ENCODE measurements at places on chromosomes 7 and 10.

DNA sequence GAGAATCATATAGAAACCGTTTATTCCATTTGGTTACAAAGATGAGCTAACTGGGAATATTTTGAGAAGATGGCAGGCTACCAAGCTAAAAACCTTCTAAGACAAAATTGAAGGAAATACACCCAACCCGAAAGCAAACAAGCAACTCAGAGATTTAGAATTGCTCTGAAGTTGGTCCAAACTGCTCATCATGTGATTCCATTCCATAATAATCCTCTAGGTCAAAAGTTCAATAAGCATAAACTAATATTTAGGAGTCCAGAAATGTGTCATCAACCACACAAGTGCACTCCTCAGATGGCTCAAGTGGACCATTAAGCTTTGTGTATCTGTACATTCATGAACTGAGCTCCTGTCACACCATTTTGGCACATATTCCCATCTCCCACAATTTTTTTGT is 28.7 kb downstream of the DGKI start:
- DNase-seq = no peak

GRCh38 chr10:3897156-3897555 is 112.1 kb upstream of the KLF6 start:
- no peak for DNase-seq

DNA sequence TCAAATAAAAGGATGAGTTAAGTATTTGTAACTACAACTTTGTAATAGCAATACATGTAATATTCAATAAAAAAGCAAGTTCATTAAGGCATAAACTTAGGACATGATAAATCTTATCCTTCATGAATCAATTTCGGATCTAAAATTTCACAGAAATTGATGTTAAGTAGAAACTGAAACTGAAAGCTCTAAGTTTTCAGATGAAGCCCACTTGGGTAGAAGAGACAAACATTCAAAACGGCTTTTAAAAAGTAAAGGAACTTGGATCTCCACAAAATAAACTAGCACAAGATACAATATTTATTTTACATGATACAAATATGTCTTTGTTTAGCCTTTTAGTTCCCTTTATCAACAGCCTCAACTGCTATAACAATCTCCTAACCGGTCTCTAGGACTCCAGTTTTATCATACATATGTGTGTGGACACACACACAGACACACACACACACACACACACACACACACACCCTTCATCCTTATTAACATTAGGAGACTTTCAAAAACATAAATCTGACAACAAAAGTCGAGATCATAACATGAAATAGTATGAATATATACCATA is 83.7 kb downstream of the USP6NL start:
- no peak for DNase-seq

GRCh38 chr10:127698886-127699285 is 38.1 kb upstream of the FOXI2 start:
- DNase-seq = no peak

DNA sequence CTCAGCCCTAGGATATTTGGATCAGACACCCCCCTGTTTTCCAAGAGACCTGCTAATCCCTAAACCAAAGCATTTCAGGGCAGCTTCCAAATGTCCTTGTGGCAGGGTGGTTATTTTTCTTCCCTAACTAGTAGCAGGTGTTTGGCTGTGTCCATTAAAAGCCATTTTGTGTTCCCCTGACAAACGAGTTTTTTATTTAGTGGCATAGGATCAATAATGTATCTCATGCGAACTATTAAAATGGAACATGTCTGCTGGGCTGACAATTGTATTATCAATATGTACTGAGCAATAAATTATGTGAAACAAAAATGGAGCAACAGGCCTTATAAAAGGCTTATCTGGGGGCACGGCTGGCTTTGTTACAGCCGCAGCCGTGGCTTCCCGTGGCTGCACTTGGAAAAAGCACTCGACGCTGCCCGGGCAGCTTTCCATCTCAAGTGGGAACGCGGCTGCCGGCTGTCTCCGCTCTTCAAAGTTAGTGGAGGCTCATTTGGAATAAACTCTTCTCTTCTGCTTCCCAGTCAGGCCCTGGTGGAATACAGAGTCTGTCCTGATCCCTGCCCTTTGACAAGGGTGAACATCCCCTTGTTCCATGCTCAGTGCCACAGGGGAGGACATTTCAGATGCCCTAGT is 554.3 kb downstream of the TYW1 start:
- no peak for DNase-seq

DNA sequence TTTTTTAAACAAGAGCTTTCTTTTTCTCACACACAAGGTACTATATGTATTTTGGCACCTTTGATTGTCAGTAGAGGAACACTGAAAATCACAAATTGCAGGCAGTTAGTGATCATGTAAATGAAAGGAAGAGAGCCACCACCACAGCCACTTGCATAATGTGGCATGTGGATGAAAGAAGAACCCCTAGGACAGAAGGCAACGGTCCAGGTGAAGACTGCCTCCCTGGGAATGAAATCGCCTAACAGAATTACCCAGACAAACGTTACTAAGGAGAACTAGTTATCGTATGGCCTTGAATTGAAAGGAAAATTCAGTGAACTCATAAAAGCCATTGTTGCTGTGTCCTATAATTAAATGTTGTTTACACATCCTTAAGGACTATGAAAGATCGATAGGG is 41.2 kb upstream of the PTPRZ1 start:
- no peak for DNase-seq

GRCh38 chr10:34001087-34001580 is 666.7 kb upstream of the NRP1 start:
- no peak for DNase-seq

DNA sequence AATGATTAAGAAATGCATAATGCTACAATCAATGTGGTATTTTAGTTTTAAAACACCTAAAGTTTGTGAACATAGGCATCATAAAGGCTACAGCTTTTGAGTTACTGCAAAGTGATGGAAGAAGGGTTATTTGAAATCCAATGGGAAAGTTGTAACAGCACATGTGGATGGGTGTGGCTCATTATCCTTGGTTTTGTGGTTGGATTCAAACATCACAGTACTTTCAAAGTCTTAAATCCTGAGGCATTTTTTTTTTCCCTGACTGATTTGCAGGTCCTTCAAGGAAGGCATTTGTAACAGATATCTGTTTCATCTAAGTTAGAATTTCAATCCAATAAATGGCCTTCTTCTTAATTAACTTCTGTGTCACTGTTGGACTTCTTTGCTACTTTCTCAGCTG is 9.8 kb upstream of the SHTN1 start:
- no peak for DNase-seq

DNA sequence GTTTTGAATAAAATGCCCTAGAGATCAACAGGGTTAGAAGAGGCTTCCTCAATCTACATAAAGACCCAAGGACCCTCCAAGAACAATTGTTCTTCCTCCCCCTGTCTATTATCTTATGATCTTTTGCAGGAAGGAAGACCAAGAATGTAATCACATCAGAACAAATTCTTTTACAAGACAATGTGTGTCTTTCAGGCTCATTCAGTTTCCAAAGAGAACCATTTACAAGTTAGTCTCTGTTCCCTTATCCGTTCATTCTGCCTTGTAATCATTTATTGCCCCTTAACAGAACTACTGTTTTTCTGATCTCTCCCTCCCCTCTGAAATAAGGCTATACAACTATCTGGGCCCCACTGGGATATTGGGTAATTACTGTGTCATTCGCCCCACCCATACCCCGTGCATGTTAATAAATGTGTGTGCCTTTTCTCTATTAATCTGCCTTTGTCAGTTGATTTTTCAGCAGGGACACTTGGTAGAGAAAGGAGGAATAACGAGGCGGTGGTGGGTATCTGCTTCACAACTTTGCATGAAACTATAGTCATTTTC is 5.7 kb upstream of the MKRN1 start:
- no peak for DNase-seq

GRCh38 chr10:75261813-75262705 is 26.3 kb upstream of the COMTD1 start:
- no peak for DNase-seq

DNA sequence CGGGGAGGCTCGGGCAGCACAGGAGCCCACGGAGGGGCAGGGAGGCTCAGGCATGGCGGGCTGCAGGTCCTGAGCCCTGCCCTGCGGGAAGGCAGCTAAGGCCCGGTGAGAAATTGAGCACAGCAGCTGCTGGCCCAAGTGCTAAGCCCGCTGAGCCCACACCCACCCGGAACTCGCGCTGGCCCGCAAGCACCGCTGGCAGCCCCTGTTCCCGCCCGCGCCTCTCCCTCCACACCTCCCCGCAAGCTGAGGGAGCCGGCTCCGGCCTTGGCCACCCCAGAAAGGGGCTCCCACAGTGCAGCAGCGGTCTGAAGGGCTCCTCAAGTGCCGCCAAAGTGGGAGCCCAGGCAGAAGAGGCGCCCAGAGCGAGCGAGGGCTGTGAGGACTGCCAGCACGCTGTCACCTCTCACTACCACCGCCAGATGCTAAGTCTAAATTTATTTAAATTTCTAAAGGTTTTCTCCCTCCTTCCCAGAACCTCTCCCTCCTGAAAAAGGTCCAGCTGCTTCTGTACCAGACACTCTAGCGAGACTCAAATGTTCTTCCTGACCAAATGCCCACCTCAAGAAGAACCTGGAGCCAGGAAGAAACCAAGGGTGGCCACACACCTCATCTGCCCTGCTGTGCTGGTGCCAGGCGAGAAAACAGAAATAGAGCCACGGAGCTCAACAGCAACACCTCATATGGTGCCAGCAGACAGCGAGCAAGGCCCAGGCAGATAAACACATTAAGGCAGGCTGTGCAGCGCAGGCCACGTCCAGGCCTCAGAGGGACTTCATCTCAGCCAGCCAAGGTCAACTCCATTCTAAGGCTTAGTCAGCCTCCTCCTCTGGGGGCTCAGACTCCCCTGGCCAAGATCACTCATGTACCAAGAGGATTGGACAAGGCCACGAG is 47.0 kb downstream of the KCNMA1 start:
- DNase-seq = no peak

DNA sequence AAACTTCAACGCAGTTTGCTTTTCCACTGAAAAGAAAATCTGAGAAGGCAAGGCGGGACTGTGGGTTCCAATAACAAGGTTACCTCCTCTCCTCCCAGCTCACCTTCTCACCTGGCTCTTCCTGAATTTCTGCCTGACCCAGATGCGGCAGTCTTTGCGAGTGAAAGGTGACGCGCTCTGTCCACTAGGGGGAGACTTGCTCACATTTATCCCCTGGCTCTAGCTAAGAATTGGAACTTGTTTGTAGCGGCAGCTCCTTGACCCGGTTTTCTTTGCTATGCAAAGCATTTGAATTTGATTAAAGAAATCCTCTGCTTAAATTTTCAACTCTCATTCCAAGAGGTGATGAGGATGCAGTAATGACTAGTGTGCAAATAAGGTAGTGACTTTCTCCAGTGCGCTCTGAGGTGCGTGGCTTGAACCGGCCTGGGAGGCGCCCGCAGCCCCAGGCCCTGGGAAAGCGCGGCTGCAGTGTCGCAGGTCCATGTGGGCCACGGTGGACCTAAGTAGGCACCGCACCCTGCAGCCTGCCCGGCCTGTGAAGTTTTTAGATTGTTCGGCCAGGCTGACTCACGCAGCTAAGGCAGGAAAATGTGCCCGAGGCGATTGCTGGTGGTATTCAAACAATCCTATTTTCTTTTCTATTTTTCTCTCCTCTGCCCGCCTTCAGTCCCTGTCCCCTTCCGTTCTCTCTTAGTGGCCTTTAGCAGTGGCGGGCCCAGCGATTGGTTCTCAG is 336.9 kb upstream of the NPSR1 start:
- DNase-seq = peak; percentile 6

DNA sequence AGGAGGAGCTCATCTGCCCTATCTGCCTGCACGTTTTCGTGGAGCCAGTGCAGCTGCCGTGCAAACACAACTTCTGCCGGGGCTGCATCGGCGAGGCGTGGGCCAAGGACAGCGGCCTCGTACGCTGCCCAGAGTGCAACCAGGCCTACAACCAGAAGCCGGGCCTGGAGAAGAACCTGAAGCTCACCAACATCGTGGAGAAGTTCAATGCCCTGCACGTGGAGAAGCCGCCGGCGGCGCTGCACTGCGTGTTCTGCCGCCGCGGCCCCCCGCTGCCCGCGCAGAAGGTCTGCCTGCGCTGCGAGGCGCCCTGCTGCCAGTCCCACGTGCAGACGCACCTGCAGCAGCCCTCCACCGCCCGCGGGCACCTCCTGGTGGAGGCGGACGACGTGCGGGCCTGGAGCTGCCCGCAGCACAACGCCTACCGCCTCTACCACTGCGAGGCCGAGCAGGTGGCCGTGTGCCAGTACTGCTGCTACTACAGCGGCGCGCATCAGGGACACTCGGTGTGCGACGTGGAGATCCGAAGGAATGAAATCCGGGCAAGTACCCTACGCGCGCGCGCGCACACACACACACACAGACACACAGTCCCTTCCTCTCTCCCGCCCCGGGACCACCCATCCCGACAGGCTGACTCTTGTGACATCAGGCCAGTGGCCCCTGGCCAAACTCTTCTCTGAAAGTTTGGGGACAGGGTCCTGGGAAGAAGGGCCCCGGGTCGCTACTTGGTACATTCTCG is 538 bp downstream of the TRIM8 start:
- peak; percentile 33 for DNase-seq

DNA sequence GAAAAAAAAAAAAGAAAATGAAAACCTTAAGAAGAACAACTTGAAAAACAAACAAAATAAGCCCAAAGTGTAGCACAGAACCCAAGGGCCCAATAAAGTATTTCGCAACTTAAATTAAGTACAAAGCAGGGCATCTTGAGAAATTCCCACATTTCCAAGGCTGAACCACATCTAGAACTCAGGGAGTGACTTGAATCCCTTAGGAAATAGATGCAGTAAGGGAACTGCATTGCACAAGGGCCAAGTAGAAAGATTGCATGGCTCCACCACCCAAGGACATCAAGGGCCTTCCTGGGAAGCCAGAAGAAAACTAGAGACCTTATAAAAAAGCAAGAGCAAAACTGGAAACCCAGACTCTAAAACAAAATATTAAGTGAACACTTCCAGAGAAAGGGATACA is 352.7 kb downstream of the CXCL12 start:
- no peak for DNase-seq

DNA sequence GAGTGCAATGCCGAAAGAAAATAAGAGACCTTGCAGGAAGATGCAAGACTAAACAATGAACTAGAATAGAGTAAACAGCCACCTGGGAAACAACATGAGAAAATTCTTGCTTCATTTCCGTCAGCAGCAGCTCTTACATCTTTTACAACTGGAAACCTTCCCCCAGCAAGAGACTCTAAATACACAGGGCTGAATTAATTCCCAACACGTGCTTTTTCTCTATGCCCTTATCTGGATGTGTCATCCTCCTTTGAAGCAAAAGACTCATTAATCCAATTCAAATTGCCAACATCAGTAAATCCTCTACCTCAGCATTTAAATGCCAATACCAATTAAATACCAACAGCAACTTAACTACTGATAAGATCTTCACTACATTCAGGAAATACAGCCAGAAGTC is 99.0 kb upstream of the PDE1C start:
- no peak for DNase-seq

- no peak for DNase-seq
Observed at GRCh38 chr10:124318811-124319210, 99.9 kb downstream of the OAT start.

DNA sequence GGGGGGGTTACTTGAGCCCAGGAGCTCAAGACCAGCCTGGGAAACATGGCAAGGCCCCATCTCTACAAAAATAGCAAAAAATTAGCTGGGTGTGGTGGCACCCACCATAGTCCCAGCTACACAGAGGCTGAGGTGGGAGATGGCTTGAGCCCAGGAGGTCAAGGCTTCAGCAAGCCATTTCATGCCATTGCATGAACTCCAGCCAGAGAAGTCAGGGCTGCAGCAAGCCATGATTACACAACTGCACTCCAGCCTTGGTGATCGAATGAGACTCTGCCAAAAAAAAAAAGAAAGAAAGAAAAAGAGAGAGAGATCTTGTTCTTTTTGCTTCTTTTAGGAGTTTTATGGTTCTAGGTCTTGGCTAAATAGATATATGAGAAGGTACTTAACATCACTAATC is 200.2 kb upstream of the PHYHIPL start:
- no peak for DNase-seq

GRCh38 chr10:75530299-75530698 is 98.9 kb downstream of the LRMDA start:
- no peak for DNase-seq

Measured in activated CD8-positive, alpha-beta memory T cell treated with anti-CD3 and anti-CD28 coated beads for 48 hours (primary cell).